ENCODE measurements at places on chromosomes 2 and 18.

DNA sequence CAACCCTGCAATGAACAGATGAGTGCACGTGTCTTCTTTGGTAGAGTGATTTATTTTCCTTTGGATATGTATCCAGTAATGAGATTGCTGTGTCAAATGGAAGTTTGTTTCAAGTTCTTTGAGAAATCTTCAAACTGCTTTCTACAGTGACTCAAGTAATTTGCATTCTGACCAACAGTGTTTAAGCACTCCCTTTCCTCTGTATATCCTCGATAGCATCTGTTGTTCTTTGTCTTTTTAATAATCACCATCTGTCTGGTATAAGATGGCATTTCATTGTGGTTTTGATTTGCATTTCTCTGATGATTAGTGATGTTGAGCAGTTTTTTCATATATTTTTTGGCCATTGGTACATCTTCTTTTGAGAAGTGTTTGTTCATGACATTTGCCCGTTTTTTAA lies 1608.3 kb upstream of the ZEB2 start:
- no peaks in the 10 kb centered on the region for H3K36me3 ChIP-seq

DNA sequence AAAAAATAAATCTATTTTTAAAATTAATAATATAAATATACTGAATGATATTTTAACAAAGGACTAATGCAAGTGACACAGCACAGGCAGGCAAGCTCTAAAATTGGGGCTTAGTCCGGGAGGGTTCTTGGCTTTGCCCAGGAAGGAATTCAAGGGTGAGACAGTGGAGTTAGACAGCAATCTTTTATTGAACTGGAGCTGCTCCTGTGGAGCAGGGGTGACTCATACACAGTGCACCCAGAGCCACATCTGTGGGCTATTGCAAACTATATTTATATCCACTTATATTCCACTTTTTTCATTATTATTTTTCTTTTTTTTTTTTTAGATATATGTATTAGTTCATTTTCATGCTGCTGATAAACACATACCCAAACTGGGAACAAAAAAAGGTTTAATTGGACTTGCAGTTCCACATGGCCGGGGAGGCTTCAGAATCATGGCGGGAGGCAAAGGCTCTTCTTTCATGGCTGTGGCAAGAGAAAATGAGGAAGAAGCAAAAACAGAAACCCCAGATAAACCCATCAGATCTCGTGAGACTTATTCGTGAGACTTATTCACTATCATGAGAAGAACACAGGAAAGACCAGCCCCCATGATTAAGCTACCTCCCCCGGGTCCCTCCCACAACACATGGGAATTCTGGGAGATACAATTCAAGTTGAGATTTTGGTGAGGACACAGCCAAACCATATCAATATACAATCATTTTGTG lies 437.1 kb downstream of the BCL11A start:
- DNase-seq = no peak
- H3K36me3 ChIP-seq = no peaks in the 10 kb centered on the region
- H3K4me1 ChIP-seq = no peaks in the 10 kb centered on the region
- H3K27me3 ChIP-seq = no peaks in the 10 kb centered on the region
- no peak overlapping the region for H3K27ac ChIP-seq
- H3K4me3 ChIP-seq = no peak overlapping the region

DNA sequence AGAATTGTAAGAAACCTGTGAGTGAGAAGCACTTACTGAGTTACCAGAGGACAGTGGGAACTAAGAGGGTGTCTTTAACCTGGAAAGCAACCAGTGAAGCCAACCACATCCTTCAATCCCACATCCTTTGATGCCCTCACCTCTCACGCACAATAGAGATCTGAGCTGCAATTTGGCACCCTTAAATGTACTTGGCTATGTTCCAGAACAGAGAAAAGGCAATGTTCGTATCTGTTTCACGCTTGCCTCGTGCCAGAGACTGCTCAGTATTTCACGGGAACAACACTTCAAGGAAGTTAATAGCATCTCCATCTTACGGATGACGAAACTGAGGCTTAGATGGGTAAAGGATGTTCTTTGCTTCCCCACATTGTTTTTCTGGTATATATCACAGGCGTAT lies 167.4 kb downstream of the DPP10 start:
- H3K27ac ChIP-seq = no peak overlapping the region
- no peaks in the 10 kb centered on the region for H3K36me3 ChIP-seq
- H3K27me3 ChIP-seq = no peaks in the 10 kb centered on the region
- no peak for DNase-seq

GRCh38 chr18:45678850-45679249 lies 45.1 kb upstream of the SLC14A1 start:
- no peak overlapping the region for H3K4me3 ChIP-seq
- H3K27ac ChIP-seq = no peak overlapping the region
- H3K36me3 ChIP-seq = no peaks in the 10 kb centered on the region
- no peak for DNase-seq
- H3K27me3 ChIP-seq = no peaks in the 10 kb centered on the region

GRCh38 chr18:68438983-68439382 lies 275.9 kb downstream of the TMX3 start:
- DNase-seq = peak; percentile 72
- peaks cover 24% of the 10 kb centered on the region for H3K4me1 ChIP-seq
- H3K4me3 ChIP-seq = no peak overlapping the region
- peak overlapping the region; percentile 24 for H3K27ac ChIP-seq
- H3K36me3 ChIP-seq = no peaks in the 10 kb centered on the region

DNA sequence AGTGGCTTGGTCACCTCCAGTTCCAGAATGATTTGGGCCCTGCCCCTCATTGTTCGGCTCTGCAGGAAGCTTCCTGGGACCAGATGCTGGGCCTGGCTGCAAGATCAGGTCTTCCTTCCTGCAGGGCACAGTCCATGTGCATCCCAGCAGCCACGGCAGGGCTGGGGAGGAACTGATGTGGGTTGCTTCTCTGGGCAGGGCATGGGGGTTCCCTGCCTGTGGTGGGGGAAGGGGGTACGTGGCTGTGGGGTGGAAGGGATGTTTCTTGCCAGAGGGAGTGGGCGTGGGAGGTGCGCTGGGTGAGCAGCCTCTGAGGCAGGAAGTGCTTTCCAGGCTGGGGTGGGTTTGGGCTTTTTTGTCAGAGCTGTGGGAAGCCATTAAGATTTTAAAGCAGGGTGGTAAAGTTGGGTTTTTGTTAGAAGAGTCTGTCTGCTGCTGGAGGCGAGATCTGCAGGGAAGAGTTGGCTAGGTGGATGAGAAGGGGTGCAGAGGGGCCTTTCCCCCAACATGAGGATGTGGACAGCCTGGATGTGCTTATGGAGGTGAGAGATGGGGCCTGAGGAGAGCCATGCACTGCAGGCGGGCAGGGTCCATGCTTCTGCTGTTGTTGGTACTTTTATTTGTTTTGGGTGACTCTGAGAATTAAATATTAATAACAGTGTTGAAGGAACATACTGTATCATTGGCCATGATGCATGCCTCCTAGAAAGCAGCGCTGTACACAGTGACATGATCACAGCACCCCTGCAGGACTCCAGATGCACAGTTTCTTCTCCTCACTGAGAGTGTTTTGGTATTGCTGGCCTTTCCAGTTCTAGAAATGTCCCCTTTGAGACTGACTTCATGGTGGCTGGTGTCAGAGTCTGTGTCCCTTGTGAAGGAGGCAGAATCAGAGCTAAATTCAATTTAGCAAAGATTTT lies 45.3 kb downstream of the DGKD start:
- H3K4me3 ChIP-seq = no peak overlapping the region
- H3K27ac ChIP-seq = no peak overlapping the region
- DNase-seq = peak; percentile 15
- peaks cover 8% of the 10 kb centered on the region for H3K4me1 ChIP-seq

DNA sequence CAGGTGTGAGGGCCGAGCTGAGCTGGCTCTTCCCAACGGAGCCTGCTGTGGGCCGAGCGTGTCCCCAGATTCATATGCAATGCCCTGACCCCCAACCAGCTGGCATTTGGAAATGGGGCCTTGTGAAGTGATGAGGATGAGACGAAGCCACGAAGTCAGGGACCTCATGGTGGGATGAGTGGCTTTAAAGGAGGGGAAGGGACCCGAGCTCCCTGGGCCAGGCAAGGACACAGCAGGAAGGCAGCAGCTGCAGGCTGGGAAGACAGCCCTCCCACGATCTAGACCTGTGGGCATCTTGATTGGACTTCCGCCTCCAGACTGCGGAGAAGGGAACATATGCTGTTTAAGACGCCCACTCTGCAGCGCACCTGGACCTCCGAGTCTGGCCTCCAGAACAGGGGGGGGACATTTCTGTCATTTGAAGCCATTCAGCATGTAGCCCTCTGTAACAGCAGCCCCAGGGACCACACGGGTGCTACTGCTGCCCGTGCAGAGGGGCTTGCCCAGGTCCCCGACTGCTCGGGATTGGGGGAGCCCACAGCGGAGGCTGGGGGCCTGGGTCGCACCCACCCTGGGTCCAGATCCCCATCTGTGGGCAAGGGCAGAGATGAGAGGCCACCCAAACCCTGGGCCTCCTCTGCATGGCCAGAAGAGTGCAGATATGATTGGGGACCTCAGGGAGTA lies 27.2 kb downstream of the KIF1A start:
- peaks cover 14% of the 10 kb centered on the region for H3K4me1 ChIP-seq
- H3K27me3 ChIP-seq = no peaks in the 10 kb centered on the region

- no peak overlapping the region for H3K4me3 ChIP-seq
- peak; percentile 68 for DNase-seq
- H3K4me1 ChIP-seq = peaks cover 21% of the 10 kb centered on the region
- no peaks in the 10 kb centered on the region for H3K36me3 ChIP-seq
Measured at GRCh38 chr2:33477473-33478468, 1.3 kb downstream of the RASGRP3 start.

DNA sequence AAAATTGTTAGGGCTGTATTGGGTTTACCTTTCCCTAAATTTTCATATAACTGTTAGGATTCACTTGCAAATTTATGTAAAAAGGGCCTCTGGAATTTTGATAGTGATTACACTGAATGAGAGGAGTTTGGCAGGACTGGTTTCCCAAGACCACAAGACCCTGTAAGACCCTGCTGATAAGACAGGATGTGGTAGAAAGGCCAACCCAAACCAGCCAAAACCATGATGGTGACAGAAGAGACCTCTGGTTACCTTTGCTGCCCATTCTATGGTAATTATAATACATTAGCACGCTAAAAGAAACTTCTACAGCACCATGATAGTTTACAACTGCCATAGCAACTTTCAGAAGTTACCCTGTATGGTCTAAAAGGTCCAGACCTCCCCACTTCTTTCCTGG lies 8.3 kb upstream of the CASP10 start:
- no peaks in the 10 kb centered on the region for H3K27me3 ChIP-seq
- H3K4me3 ChIP-seq = no peak overlapping the region
- DNase-seq = no peak
- no peaks in the 10 kb centered on the region for H3K4me1 ChIP-seq
- H3K27ac ChIP-seq = no peak overlapping the region

DNA sequence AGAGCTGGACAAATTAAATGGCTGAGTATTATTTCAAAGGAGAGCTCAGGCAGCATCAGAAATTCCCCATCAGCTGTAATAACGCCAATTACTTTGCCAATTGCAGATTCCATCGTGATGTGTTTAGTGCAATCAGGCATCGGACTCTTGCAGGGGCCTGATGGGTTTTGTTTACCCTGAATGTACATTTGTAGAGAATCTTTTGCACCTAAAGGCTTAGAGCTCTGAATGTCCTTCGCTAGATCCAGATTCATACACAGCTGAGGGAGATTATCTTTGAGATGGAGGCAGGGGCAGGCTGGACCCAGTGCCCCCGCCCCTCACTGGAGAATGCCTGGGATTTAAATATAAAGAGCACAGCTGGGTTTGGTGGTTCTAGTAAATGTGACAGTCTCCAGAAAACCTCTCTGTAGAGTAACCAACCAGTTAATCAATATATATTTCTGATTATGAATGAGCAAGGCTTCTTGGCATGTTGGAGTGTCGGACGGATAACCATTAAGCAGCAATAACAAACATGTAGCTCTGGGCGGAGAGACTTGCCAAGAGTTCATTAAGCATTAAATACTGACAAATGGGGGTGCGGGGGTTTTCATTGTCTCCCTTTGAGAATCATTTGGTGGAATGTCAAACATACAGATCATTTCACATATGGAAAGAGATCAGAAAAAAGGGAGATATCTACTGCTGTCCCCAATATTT lies 200.9 kb downstream of the SETBP1 start:
- no peak overlapping the region for H3K4me3 ChIP-seq
- DNase-seq = no peak
- H3K36me3 ChIP-seq = no peaks in the 10 kb centered on the region
- peaks cover 15% of the 10 kb centered on the region for H3K4me1 ChIP-seq
- no peak overlapping the region for H3K27ac ChIP-seq

DNA sequence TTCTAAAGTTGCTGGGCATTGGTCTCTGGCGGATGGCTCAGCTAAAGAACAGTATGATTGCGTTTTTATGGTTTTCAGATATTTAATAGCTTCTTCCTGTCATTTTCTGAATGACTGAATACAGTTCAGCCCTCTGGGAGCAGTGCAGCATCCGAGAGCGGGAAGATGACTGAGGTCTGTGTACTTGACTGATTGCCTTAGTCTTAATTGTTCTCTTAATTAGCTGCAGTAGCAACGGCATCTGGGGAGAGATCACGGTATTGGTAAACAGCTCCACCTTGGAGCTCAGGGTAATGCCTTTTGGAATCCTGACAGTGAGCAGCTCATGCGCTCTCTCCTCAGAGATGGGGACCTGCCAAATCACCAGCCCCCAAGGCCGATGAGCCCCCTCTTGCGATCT lies 481.4 kb upstream of the SPRED2 start:
- no peak overlapping the region for H3K4me3 ChIP-seq
- H3K36me3 ChIP-seq = no peaks in the 10 kb centered on the region
- H3K4me1 ChIP-seq = peaks cover 9% of the 10 kb centered on the region
- DNase-seq = no peak
- H3K27me3 ChIP-seq = no peaks in the 10 kb centered on the region

GRCh38 chr2:15615301-15615920 lies 23.7 kb downstream of the DDX1 start:
- no peaks in the 10 kb centered on the region for H3K27me3 ChIP-seq
- peaks cover 18% of the 10 kb centered on the region for H3K36me3 ChIP-seq
- DNase-seq = no peak
- H3K4me1 ChIP-seq = no peaks in the 10 kb centered on the region
- no peak overlapping the region for H3K27ac ChIP-seq
- H3K4me3 ChIP-seq = no peak overlapping the region

DNA sequence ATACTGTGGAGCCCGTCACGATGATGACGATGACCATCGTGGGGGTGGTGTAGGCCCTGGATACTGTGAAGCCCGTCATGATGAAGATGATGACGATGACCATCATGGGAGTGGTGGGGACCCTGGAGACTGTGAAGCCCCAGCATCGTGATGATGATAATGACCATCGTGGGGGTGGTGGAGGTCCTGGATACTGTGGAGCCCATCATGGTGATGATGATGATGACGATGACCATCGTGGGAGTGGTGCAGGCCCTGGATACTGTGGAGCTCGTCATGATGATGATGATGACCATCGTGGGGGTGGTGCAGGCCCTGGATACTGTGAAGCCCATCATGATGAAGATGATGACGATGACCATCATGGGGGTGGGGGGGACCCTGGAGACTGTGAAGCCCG lies 81.0 kb upstream of the SALL3 start:
- H3K27ac ChIP-seq = no peak overlapping the region
- no peaks in the 10 kb centered on the region for H3K36me3 ChIP-seq
- DNase-seq = no peak
- no peaks in the 10 kb centered on the region for H3K4me1 ChIP-seq
- no peak overlapping the region for H3K4me3 ChIP-seq

GRCh38 chr2:197838036-197838435 lies 33.6 kb downstream of the PLCL1 start:
- H3K27ac ChIP-seq = no peak overlapping the region
- no peaks in the 10 kb centered on the region for H3K27me3 ChIP-seq
- no peak for DNase-seq
- no peaks in the 10 kb centered on the region for H3K4me1 ChIP-seq
- no peak overlapping the region for H3K4me3 ChIP-seq
- H3K36me3 ChIP-seq = no peaks in the 10 kb centered on the region

All from neural progenitor cell (in vitro differentiated cells).